ENCODE measurements at places on chromosomes 5 and 9.

DNA sequence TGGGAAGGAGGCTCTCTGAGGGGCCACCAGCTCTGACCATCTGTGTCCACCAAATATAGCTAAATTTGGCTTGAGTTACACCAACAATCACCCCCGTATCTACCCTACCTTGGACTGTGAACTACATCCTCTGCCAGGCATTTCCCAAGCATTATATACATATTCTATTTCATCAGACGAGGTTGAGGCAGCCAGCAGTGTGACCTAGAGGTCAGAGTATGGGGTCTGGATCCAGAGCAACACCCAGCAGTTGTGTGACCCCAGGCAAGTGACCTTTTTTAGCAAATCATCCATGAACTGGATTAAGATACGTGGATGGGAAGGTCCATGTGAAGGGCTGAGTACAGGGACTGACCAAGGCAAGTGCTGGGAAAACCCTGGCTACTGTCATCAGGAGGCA, 180.6 kb downstream of the HSPA4 start:
- no peak for DNase-seq

GRCh38 chr5:145497052-145497451, 338.1 kb downstream of the PRELID2 start:
- no peak for DNase-seq

DNA sequence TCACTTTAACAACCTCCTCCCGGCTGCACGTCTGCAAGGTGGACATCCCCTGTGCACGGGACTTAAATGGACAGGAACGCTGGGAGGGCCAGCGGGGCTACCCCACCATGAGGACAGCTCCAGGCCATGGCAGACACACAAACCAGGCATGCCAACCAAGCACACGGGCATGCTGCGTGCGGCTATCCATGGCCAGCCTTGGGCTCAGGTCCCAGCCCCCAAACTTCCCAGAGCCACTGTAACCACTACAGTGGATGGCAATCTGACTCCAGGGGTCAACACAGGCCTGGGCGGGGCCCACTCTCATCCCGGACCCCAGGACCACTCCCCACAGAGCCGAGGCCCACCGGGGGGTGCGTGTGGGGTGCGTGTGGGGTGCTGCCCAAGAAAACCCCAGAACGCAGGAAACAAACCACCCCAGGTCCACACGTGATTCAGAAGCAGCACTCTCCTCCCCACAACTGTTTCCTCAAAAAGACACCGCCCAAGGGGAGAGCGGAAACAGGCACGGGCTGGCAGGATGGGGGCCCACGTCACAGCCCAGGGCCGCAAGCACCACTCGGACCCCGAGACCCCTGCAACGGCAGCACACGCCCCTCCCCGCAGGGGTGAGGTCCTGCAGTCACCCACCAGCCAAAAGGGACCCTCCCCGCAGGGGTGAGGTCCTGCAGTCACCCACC, 7.4 kb downstream of the SLC12A7 start:
- DNase-seq, result no peak

- no peak for DNase-seq
Measured at GRCh38 chr5:131619102-131619501, 15.9 kb downstream of the RAPGEF6 start.

DNA sequence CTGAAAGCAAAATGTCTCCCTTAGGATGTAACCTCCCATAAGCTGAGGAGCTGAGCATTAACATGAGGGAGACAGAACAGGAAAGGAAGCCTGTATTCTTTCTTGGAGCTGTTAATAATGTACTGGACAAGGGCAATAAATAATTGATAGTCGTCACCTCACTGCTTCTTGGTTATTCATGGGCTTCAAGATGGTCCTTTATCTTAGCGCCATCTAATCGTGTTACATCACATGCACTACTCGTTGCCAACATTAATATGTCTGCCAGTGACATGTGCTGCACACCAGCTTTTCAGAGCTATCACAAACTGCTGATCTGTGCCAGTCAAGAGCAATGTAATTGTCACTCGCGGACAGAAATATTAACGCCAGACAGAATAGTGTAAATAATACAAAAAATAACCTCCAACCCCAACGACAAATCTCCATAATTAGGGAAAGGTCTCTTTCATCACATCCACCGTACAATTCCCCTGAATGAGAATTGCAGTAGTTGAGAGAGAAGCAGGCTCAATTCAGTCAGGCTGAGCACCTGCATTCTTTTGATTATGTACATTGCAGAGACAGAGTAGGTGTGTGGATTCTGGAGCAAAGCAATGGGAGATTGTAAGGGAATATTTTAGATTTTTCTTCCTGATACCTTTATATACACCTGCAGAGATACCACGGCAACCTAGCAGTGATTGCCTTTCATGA, 267.1 kb downstream of the SPATA31D1 start:
- no peak for DNase-seq

DNA sequence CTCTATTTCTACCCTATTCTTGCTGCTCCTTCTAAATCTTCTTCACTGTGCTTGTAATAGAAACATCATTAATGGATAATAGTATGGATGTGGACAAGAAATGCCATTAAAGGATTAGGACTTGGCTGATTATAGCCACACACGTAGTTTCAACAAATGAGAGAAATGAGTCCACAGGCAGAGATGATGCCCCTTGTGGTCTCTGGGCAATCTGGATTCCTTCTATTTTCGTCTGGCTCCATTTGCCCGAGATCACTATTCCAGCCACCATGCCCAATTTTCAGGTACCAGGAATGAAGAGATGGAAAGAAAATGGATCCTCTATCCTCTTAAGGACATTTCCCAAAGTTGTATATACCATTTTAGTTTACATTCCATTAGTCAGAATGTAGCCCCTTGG, 13.2 kb downstream of the VLDLR start:
- no peak for DNase-seq

- DNase-seq, result no peak
Measured at GRCh38 chr5:168897387-168898122, 318.4 kb upstream of the PANK3 start.

- peak; percentile 1 for DNase-seq
Measured at GRCh38 chr9:137945581-137945980, 68.0 kb downstream of the CACNA1B start.

GRCh38 chr9:79685577-79685976, 113.8 kb downstream of the TLE4 start:
- peak; percentile 48 for DNase-seq

DNA sequence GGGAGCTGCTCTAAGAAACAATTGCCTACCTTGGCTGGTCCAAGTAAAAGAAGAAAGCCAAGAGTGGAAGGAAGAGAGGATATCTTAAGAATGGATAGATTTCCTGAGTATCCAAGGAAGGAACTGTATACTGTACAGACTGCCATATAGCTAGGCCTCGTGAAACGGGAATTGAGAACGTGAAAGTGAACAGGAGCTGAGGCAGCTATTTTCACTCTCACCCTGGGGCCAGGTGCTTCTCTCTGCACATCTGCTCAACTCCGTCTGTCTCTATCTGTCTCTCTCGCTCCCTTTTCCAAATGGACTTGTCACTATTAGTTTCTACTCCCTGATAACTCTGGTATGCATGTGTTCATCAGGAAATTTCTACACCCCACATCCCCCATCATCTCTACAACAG, 35.9 kb upstream of the TESK1 start:
- DNase-seq, result no peak

DNA sequence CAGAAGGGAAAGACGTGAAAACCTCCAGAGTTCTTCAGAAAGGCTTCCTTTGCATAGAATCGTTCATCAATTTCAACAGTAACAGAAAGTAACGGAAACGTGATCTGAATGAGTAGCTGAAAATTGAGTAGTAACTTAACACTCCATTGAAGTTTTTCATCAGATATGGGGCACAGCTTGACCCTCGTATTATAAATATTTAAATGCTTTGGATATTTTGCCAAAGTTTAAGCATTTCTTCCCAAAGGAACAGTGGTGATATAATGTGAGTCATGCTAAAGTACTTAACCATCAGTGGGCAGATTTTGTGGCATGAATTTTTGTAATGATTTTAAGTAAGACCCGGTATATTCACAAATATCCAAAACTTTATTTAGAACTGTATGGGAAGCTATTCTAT, 67.4 kb upstream of the ADAMTS19 start:
- DNase-seq, result peak; percentile 40

- DNase-seq, result no peak
Measured at GRCh38 chr5:50888751-50889150, 222.3 kb downstream of the PARP8 start.

GRCh38 chr5:177128551-177128981, 5.0 kb upstream of the NSD1 start:
- DNase-seq, result no peak

GRCh38 chr9:103649086-103649485, 445.0 kb upstream of the SMC2 start:
- no peak for DNase-seq

DNA sequence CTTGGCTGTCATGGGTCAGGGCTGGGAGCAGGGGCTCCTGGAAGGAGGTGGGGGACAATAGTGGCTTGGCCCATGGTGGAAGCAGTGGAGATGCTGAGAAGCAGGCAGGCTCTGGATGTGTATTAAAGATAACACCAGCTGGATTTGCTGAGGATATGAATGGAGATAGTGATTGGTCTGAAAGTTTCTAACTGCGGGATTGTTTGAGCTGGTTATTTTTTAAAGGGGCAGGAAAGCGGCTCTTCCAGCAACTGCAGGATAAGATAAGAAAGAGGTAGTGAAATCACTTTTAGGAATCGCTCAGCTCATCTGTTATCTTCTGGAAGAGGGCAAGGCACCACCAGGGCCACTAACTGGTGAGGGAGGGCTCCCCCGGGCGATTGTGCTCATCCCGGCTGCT, 125.5 kb downstream of the TENT4A start:
- no peak for DNase-seq

DNA sequence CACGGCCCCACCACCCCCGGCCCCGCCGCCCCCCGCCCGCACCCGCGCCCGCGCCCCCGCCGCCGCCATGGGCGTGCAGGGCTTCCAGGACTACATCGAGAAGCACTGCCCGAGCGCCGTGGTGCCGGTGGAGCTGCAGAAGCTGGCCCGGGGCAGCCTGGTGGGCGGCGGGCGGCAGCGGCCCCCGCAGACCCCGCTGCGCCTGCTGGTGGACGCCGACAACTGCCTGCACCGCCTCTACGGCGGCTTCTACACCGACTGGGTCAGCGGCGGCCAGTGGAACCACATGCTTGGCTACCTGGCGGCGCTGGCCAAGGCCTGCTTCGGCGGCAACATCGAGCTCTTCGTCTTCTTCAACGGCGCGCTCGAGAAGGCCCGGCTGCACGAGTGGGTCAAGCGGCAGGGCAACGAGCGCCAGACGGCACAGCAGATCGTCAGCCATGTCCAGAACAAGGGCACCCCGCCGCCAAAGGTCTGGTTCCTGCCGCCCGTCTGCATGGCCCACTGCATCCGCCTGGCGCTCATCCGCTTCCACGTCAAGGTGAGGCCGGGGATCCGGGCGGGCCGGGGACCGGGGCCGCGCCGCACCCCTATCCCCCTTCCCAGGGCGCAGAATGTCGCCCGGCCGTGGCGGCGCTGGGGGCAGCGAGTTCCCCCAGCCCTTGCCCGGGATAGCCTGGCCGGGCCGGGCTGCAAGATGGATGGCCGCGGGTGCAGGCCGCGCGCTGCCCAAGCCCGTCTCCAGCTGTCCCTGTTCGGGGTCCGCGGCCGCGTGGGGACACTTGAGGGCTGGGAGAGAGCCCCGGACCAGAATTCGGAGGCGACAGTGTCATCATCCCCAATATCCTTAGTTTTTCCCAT, 594 bp downstream of the FAM120A start:
- DNase-seq, result peak; percentile 52

- no peak for DNase-seq
Measured at GRCh38 chr9:129649726-129650679, 8.1 kb upstream of the ASB6 start.

GRCh38 chr5:55851675-55851979, 470 bp downstream of the IL31RA start:
- DNase-seq, result no peak

DNA sequence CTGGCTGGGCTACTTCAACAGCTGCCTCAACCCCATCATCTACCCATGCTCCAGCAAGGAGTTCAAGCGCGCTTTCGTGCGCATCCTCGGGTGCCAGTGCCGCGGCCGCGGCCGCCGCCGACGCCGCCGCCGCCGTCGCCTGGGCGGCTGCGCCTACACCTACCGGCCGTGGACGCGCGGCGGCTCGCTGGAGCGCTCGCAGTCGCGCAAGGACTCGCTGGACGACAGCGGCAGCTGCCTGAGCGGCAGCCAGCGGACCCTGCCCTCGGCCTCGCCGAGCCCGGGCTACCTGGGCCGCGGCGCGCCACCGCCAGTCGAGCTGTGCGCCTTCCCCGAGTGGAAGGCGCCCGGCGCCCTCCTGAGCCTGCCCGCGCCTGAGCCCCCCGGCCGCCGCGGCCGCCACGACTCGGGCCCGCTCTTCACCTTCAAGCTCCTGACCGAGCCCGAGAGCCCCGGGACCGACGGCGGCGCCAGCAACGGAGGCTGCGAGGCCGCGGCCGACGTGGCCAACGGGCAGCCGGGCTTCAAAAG, 36.9 kb upstream of the TTC1 start:
- DNase-seq, result no peak

GRCh38 chr9:127463911-127464310, 12.6 kb downstream of the LRSAM1 start:
- peak; percentile 16 for DNase-seq

DNA sequence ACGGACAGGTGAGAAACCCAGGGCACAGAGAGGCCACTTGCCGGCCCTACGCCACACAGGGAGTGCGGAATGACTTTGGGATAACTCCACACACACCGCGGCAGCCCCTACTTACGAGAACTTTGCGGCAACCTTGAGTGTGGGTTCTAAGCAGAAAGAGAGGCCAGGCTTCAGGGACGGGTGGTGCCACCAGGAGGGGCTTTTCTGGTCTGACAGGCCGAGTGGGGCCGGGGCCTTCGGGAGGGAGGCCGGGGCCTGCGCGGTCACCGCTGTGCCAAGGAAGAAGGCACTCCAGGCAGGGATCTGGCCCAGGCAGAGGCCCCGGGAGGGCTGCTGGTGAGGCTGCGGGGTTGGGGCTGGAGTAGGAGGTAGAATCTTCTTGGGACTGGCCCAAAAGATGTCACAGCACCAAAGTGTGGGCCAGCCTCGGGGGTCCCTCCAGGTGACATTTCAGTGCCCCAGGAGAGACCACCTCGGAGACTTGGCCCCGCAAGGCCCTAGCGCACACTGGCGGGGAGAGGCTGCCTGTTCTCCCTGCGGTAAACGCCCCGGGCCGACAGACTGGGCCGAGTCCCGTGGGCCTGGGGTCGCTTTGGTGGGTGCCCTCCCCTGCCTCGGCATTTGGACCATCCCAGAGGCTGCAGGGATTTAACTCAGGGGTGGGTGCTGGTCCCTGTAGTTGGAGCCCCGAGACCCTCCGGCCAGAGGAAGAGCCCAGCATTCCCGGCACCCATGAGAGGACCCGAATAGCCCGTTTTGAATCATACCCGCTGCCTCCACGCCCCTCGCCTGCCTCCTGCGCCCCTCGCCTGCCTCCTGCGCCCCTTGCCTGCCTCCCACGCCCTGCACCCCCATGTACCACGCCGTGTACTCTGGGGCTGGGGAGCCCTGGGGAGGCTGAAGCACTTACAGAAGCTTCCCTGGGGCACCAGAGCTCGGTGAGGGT, 9.0 kb upstream of the RNU6ATAC start:
- no peak for DNase-seq

DNA sequence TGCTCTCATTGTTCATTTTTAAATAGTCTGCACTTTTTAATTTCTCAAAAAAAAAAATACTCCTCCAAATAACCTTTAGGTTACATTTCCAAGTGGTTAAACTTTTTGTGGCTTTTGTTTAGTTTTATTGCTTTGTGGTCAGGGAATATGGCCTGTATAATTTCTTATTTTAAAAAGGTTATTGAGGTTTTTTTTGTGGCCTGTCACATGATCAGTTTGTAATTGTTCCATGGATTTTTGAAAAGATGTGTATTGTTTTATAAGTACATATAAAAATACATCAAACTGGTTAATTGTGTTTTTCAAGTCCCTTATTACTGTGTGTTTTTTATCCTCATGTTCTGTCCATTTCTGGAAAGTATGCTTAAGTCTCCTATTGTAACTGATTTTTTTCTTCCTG, 64.0 kb downstream of the ZNF618 start:
- peak; percentile 48 for DNase-seq

Data from fibroblast of villous mesenchyme (primary cell).